ENCODE measurements at places on chromosomes 2 and 18.

- DNase-seq, result no peak
These were observed 428.4 kb upstream of the HNMT start for GRCh38 chr2:137535897-137536296.

- DNase-seq, result no peak
These were observed 4.2 kb downstream of the GPBAR1 start for GRCh38 chr2:218264773-218265561.

DNA sequence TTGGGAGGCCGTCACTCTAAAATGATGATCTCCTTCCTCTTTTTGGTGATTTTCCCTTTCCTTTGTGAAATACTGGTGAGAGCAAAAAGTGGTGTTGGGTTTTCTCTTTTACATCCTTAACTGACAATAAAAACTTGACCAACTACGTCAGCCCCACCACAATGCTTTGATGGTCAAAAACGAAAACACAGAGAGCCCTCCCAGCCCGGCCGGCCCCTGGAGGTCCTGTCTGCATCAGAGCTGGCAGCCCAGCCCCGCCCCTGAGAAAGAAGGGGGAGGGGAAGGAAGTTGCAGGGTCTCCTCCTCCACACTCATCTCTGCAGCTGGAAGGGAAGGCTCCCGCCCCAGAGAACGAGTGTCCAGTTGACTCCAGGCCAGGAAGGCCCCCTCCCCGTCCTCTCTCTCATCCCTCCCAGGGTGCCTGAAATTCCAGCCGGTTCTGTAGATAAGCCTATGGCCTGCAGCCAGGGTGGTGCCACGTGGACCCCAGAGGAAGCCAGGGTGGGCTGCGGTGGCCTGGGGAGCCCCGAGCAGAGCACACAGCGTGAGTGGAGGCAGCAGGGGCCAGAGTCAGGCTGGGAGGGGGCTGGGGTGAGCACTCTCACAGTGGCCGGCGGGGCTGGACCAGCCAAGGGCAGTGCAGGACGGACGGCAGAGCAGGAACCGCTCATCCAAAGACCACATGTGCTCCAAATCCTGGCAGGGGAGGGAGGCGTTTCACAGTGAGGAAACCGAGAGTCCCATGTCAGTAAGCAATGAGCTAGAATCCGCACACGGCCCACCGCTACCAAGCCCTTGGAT, 19.8 kb downstream of the BIN1 start:
- DNase-seq, result no peak

DNA sequence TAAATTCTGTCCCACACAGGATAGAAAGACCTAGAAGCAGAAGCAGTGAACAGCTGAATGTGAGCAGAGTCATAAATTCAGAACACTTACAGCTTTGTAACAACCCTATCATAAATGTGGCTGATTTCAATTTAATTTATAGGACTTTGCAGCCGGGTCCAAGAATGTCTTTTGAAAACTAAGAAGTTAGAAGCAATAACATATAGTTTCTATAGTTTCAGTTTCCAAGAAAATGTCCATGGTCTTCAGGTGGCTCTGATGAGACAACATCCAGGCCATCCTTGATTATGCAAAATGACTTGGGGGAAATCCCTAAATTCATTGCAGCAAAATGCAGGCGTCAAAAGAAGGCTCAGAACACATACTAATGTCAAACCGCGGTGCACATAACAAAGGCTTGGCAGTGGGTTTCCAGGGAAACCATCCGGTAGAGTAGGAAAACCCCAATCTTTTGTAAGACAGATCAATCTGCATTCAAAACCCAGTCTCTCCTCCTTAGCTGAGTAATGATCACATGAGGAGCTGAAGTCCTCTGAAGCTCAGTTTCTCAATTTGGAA, 442.2 kb upstream of the ID2 start:
- DNase-seq, result no peak

- DNase-seq, result no peak
These were observed 105.5 kb downstream of the FAM168B start for GRCh38 chr2:130987519-130988425.

DNA sequence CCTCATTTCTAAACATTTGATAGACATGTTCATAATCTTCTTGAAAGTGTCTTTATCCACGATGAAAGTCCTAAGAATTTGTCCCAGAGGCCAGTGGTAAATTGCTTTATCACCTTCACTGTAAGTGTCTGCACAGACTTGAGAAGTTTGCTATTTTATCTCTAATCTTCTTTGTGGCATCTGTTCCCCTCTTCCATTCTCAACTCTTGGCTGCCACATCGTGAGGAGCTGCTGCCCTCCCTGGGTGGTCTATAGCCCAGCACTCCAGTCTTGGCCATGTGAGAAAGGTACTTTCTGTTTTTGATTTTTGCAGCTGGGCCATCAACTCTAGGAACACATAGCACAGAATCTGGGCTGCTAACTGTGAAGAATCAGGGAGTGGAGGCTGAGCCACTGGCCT, 45.5 kb downstream of the SLC14A2 start:
- no peak for DNase-seq

- DNase-seq, result no peak
These were observed 271.7 kb downstream of the ASXL3 start for GRCh38 chr18:33849731-33850130.

- no peak for DNase-seq
These were observed 76.1 kb upstream of the PMAIP1 start for GRCh38 chr18:59823596-59824195.

GRCh38 chr2:23469142-23469540, 84.2 kb downstream of the KLHL29 start:
- no peak for DNase-seq

DNA sequence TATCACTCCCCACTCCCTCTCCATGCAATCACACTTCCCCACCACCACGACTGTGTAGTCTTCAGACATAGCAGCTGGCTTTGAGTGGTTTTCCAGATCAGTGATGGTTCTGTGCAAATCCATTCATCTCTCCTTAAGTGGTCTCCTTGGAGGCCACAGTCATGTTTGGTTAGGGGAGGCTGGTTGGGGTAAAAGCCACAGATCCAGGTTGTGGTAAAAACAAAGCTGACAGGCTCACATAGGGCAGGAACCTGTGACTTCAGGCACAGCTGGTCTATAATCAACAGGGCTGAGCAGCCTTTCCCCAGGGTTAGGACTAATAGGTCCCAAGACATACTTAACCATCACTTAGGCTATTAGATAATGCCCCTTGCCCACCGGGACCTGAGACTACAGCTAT, 46.2 kb upstream of the FZD7 start:
- DNase-seq, result no peak

GRCh38 chr2:216634370-216635148, 1.3 kb downstream of the IGFBP2 start:
- no peak for DNase-seq

GRCh38 chr2:79178076-79178674, 18.6 kb upstream of the REG3A start:
- DNase-seq, result no peak

- DNase-seq, result no peak
These were observed 49.9 kb upstream of the RTN4 start for GRCh38 chr2:55099878-55100820.

GRCh38 chr18:10454681-10455557, 484 bp downstream of the APCDD1 start:
- DNase-seq, result no peak

DNA sequence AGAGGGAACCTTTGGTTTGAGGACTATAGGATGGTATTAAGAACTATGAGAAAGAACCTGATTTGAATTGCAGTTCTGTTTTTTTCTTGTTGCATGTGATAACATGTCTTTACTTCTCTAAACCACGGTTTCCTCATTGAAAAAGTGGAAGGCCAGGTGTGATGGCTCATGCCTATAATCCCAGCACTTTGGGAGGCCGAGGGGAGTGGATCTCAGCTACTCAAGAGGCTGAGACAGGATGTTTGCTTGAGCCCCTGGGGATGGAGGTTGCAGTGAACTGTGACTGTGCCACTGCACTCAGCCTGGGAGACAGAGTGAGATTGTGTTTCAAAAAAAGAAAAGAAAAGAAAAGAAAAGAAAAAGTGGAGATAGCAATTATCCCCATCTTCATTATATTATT, 32.3 kb downstream of the SCN9A start:
- no peak for DNase-seq

DNA sequence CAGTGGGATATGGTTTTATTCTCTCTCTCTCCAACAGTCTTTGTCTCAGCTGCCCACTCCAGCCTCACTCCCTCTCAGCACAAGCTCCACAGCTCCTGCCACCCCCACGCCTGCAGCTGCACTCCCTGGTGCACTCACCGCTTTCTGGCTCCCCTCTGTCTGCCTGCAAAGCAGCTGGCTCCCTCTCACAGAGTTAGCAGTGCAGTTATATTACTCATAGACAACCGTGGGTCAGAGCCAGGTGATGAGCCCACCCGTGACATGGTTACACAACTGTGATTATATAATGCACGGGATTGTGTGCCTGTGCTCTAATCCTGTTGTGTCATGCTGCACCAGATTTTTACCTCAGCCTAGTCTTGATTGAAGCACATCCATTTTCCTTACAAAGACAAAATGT, 276.9 kb upstream of the CHAC2 start:
- no peak for DNase-seq

DNA sequence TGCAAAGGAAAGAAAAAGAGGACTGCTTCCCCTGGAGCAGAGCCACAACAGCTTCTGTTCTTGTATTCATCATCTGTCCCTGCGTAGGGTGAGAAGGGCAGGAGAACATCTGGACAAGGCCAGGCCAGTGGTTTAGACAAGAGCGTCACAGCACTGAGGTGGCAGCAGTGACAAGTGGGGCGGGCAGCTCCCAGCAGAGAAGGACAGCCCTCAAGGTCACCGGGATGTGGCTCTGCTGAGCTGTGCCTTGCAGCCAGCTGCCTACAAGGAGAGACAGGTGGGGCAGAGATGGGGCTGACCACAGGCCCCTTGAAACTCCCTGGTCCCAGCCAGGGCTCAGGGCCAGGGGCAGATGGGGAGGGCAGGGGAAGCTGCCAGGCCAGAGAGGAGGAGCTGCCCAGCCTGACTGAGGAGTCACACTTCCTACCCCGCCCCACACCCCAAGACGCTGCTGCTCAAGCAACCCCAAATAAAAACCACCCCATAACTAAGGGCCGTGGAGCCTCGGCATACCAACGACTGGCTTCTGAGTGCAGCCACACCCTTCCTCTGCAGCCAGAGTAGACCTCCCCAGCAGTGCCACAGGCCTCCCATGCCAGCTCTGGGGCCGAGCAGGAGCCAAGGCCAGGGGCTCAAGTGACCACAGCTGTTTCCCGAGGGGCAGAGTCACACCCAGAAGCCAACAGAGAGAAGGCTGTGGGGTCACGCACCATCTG, 5.4 kb downstream of the RAB11FIP5 start:
- DNase-seq, result no peak

DNA sequence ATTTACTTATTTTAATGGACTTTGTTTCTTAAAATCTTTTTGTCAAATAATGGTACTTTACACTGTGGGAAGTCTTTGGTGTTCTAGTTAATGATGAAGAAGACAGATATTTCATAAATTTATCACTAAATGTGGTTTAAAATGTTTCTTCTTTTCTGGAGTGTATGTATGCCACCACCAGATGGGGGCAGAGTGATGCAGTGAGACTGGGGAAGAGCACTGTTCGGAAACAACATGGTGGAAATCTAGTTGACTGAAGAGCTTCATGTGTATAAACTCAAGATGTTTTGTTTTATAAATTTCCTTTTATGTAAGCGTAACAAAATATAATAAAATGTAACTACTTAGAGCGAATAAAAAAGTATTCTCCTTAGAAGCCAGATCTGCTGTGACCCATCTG, 195.1 kb downstream of the KCNE4 start:
- DNase-seq, result no peak

DNA sequence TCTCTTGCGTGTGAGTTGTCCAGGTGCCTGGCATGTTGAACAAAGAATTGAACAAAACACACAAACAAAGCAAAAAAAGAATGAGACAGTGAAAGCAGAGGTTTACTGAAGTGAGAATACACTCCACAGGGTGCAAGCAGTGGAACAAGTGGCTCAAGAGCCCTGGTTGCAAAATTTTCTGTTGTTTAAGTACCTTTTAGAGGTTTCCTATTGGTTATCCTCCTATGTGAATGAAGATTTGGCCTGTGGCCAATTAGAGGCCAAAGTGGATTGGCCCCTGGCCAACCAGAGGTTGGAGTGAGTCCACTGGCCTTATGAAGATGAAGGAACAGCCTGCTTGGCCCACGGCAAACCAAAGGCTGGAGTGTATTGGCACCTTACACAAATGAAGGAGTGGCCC, 1188.5 kb upstream of the NRXN1 start:
- no peak for DNase-seq

DNA sequence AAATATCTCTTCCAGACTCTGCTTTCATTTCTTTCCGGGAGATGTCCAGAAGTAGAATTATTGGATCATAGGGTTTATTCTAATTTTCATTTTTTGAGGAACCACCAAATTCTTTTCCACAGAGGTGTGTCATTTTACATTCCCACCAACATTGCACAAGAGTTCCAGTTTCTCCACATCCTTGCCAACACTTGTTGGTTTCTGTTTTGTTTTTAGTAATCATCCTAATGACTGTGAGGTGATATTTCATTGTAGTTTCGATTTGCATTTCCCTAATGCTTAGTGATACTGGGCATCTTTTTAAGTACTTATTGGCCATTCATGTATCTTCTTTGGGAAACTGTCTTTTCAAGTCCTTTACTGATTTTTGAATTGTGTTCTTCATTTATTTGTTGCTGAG, 513.1 kb downstream of the PARD3B start:
- DNase-seq, result no peak

- no peak for DNase-seq
These were observed 540.6 kb upstream of the GCFC2 start for GRCh38 chr2:76251342-76251741.

DNA sequence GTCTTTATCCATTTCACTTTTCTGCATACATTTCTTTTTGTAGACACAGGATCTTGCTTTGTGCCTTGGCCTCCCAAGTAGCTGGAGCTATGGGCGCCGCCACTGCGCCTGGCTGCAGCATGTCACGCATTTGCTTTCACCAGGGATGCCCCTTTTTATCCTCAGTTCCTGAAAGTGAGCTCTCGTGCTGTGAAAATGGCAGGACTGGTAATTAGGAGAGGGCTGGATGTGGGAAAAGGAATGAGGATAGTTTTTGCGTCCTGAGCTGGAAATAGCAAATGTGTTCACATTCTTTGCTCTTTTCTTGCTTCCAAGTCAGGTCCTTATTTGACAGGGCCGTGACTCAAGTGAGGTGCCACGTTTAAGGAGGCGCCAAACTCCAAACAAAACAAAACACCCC, 104.6 kb downstream of the LDLRAD4 start:
- DNase-seq, result no peak

- DNase-seq, result no peak
These were observed 103.4 kb upstream of the RASGRP3 start for GRCh38 chr2:33372940-33373553.

- DNase-seq, result no peak
These were observed 6.2 kb upstream of the CIDEA start for GRCh38 chr18:12247946-12248345.
